ENCODE measurements at places on chromosomes 6 and 20. TPM values are rescaled to one million over a fixed set of nuclear protein-coding genes. Genes with fewer than 3 reads are reported as not detected.
A peak's percentile ranks its signal among the peaks of the same experiment; 100 is the strongest.

GRCh38 chr6:35258858-35259193 is 709 bp upstream of the ZNF76 start:
- DNase-seq: no peak

DNA sequence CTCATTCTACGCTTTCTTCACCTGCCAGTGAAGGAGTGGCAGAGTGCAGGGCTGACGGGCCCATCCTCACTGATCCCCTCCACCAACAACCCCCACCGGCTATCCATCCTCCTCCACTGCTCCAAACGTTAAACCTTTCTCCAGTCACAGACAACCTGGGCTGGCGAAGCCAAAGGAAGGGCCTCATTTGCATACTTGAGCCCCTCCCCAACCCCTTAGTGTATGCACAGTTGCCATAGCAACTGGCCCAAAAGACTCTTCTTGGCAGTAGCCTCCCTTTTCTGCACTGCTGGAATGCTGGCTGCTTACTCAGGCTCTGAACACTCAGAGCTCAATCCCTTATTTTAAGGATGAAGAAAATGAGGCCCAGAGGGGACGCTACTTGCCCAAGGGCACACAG is 130.3 kb downstream of the GRM4 start:
- DNase-seq: no peak

- no peak for DNase-seq
These were observed 42.0 kb downstream of the IRAK1BP1 start for GRCh38 chr6:78909391-78909790.

DNA sequence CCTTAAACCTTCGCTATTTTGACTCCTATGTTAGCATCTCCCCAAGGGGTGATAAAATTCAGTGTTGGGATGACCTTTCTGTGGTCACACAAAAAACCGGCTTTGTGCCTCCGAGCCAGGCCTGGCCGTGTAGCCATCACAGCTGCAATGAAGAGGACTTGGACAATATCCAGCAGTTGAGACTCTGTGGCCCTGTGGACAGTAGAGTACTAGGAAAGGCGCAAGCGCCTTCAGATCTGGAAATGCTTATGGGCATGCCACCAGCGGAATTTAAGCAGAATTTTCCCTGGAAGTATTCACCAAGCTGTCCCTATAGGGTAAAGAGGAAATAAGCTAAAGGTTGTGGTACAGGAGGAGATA is 63.3 kb upstream of the SLC2A12 start:
- DNase-seq: no peak

DNA sequence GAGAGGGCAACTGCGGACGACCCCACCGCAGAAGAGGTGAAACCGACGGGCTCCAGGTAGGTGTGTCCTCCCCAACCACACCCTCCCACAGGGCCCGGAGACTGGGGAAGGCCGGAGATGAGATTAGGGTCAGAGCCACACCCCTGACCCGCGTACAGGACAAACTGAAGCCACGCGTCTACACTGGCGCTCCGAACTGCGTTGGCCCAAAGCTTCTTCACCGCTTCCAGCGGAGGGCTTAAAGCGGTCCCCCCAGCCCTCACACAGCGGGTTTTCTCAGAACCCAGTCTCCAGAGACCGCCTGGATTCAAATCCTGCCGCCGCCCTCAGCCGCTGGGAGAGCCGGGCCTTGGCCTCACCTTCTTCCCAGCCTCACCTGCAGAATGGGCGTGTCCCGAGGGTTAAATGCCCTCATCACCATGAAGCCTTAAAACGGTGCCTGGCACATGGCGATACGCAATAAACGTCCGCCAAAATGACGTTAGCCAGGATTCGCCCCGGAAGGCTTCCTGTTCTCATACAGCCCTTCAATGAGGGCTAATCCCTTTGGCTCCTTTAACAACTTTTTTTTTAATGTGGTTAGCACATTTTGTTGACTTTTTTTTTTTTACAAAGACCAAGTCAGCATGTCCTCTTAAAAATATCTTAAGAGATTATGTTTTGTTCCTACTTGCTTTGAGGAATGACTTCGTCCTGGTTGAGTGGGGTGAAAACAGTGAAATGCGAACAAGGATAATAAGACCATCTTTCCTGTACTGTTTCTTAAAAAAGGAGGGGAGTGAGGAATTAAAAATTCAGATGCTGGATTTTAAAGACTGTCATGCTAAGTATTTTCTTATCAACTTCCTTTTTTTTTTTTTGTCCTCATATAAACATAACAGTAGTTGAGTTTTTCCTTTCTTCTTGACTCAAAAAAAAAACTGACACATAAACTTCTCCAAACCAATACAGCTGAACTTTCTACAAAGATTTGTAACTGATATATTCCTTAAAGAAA is 15.1 kb upstream of the ZNF217 start:
- DNase-seq: no peak

- DNase-seq: no peak
These were observed 89.0 kb upstream of the NOX3 start for GRCh38 chr6:155544677-155545076.

DNA sequence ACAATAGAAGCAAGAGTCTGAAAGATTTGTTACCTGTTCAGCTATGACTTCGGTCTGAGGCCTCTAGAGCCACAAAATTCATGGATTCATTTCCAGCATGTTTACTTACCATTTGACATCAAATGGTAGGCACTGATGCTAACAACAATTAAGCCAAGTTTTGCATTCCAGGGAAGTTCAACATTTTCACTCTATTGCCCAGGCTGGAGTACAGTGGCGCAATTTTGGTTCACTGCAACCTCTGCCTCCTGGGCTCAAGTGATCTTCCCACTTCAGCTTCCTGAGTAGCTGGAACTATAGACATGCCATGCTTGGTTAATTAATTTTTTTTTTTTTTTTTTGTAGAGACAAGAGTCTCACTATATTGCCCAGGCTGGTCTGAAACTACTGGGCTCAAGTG is 114.1 kb upstream of the SGK1 start:
- DNase-seq: no peak

GRCh38 chr6:169864148-169865020 is 113.0 kb downstream of the ERMARD start:
- DNase-seq: no peak

GRCh38 chr6:46961711-46962110 is 40.0 kb upstream of the ADGRF5 start:
- no peak for DNase-seq

DNA sequence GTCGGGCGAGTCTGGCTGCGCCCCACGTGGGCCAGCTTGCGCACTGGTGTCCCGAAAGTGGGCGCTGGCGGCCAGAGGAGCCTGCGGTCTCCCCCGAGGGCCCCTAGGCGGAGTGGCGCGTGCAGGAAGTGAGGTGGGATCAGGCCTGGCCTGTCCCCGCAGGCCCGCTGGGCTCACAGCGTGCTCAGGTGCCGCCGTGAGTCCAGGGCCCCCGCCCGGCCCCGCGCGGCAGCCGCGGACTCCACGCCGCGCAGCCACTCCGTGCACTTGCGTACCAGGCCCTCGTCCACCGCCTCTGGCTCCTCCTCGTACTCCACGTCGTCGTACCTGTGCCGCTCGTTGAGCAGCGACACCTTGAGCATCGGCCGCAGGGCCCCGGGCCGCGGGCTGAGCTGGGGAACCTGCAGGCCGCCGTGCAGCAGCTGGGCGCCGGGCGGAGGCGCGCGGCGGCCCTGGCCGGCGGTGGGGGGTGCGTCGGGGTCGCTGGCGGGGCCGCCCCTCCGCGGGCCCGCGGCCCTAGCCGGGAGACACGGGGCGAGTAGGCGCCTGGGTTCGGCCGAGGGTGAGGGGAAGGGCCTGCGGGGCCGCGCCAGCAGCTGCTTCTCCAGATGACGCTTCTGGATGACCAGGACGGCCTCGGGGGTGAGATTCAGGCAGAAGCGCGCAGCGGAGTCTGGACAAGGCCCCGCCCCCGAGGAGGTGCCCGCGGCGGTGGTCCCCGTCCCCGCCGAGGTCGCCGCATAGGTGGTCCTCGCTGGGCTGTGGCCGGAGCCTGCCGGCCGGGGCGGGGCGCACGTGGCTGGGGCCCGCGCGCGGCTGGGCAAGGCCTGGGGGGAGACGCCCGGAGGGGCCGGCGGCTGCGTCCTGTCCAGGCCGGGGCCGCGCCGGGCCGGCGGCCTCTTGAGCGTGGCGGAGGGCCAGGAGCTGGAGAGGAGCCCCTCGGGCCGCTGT is 835 bp downstream of the PRR18 start:
- DNase-seq: no peak

GRCh38 chr6:18219591-18219990 is 44.7 kb downstream of the DEK start:
- no peak for DNase-seq

GRCh38 chr20:63319164-63320040 is 26.4 kb downstream of the COL20A1 start:
- no peak for DNase-seq

DNA sequence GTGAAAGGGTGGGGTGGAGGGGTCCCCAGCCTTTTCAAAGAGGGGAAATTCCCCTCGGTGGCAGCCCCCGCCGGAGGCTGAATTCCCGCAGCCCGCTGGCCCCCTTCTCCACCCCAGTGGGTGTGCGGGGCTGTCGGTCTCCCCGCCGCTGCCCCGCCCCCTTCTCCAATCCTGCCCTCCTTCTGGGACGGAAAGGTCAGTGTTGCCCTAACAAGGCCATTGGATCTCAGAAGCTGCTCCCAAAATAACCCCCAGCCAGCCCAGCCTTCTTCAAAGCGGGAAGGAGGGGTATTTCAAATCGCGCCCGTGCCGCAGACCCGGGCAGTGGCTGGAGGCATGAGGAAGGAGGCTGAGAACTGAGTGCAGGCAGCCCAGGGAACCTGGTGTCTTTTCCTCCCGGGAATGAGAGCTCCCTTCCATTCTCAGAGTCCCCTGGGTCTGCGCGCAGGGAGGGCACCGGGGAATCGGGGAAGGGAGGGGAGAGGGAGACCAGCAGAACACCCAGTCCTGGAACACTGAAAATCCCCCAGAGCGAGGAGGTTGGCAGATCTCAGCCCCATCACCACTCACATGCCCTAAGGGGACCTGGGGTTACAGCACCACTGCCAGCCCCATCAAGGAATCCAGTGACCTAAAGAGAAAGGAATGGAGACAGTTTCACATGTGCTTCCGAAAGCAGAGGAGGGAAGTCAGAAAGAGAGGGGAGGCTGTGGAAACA is at the start of gene JPH2:
Gene JPH2 (minus strand): TSS at position 135 of the 718 bp plus-strand sequence. CDS start 483 bp downstream, outside the sequence.
- no peak for DNase-seq

GRCh38 chr20:38730989-38731737 is 6.9 kb downstream of the SLC32A1 start:
- DNase-seq: peak; percentile 62

- DNase-seq: no peak
These were observed 77.1 kb downstream of the SH3BGRL2 start for GRCh38 chr6:79708095-79708791.

GRCh38 chr20:15927893-15928650 is 645.2 kb downstream of the KIF16B start:
- DNase-seq: no peak

- peak; percentile 55 for DNase-seq
These were observed 706 bp downstream of the ZNF184 start for GRCh38 chr6:27472182-27472616.

DNA sequence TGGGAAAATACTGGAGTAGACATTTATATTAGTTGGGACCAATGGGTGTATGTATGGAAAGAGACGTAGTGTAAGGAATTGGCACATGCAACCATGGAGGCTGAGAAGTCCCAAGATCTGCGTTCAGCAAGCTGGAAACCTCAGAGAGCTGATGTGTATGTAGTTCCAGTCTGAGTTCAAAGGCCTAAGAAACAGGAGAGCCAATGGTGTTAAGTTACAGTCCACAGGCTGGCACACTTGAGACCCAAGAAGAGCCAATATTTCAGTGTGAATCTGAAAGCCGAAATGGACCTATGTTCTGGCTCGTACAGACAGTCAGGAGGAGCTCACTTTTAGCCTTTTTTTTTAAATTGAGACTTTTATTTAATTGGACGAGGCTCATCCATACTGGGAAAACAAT is 244.2 kb downstream of the CDKAL1 start:
- no peak for DNase-seq

GRCh38 chr20:20621195-20621594 is 91.2 kb downstream of the RALGAPA2 start:
- no peak for DNase-seq

- DNase-seq: peak; percentile 78
These were observed 120.5 kb upstream of the PRSS16 start for GRCh38 chr6:27126815-27127537.

- DNase-seq: no peak
These were observed 151.5 kb upstream of the FLRT3 start for GRCh38 chr20:14488756-14489479.

- no peak for DNase-seq
These were observed 181.9 kb downstream of the SYNDIG1 start for GRCh38 chr20:24651171-24651975.

- no peak for DNase-seq
These were observed 70.9 kb upstream of the ASCC3 start for GRCh38 chr6:100952006-100952405.

GRCh38 chr6:31513456-31514165 is 15.2 kb upstream of the MCCD1 start:
- no peak for DNase-seq

DNA sequence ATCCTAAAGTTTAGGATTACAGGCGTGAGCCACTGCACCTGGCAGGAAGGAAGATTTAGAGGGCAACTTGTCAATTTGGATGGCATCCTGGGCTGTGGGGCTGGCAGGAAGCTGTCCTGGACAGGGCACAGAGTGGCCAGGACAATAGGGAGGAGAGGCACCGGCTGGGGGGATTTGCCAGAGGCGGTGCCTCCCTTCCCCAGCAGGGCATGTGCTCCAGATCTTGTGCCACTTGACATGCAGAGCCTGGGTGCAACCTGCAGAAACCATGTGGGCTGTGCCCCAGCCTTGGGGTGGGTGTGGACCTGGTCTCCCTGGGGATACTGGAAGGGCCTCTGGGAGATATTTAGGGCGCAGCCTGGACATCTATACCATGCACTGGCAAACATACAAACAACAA is 58.6 kb upstream of the EEF1A1 start:
- no peak for DNase-seq

GRCh38 chr6:21278375-21278745 is 315.2 kb upstream of the SOX4 start:
- no peak for DNase-seq

The MUC22 gene
- not detected for total RNA-seq

The FAM83B gene
- not detected for total RNA-seq

The HLA-DOA gene
- total RNA-seq: 0.37 TPM

The MACROD2 gene
- total RNA-seq: not detected

The SIM1 gene
- not detected for total RNA-seq

The TOMM6 gene
- total RNA-seq: 316 TPM

The DDX27 gene
- total RNA-seq: 51.4 TPM

The RBBP8NL gene
- not detected for total RNA-seq

The FHL5 gene
- not detected for total RNA-seq

The CLPSL2 gene
- not detected for total RNA-seq

The APCDD1L gene
- not detected for total RNA-seq

The PXDC1 gene
- total RNA-seq: 1.1 TPM

The PDRG1 gene
- total RNA-seq: 16.4 TPM

Data from activated T-helper 2 cell treated with anti-CD3 and anti-CD28 coated beads, Interferon-gamma antibody, Interleukin-2, Interleukin-4, amounts not matched to agents 10 μg/mL and 5 μg/mL and 100 μg/mL, durations not matched to agents 14 hours and 24 hours and 36 hours (primary cell).